Chondrocyte (in vitro differentiated cells): ENCODE measurements at places on chromosomes 2 and 18.

- no peak for DNase-seq
Observed at GRCh38 chr2:176118601-176119339, 2.2 kb downstream of the HOXD10 start.

DNA sequence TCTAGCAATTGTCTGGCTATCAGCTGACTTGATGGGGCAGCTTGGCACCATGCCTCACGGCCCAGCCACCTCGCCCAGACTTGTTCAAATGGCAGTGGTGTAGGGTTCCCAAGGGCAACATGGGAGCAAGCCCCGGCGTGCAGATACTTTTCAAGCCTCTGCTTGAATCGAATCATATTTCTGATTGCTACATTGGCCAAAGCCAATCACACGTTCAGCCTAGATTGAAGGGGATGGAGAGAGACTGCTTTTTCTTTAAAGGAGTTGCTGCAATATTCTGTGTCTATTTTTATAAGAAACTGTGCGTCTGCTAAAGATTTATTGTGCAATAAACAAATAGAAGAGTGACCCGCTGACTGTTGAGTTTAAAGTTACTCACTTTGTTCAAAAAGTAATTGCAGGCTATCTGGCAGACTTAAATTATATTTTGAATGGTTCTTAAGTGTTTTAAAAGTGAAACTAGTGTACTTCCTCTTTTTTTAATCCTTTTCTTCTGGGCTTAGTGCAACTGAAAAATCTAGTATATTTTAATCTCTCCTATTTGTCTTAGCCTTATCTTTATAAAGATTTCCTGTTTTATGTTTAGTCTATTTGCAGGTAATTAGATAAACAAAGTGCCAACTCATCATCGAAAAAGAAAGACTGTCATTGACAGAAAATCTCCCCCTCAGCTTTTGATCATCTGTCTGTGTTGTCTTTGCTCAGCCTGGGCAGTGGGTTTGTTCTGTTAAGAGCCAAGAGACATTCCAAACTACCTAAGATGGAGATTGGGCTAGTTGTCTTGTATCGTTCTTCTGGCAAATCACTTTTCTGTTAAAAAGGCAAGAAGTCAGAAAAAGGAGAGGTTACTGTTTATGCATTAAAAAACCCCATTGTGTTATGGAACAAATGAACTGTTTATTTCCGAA is 156.1 kb downstream of the TPGS2 start:
- no peak for DNase-seq

DNA sequence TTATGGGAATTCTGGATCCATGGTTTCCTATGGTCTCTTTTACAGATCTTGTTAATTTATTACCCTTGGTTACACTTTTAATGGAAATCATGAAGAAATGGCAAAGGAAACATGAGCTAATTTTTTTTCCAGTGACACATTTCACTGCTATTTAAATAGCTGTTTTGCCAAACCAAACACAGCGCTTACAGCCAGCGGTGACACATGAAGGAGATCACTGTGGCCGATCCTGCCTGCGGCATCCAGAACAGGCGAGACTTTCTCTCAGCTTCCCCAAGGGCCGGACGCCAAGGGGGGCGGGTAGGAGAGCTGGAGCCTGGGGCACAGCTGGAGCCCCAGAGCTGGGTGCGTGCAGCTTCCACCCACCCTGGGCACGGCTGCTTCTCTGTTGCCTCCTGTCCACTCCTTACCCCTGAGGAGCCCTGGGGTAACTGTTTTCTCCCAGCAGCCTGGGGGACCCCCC is 81.4 kb upstream of the PKDCC start:
- DNase-seq: peak; percentile 98

DNA sequence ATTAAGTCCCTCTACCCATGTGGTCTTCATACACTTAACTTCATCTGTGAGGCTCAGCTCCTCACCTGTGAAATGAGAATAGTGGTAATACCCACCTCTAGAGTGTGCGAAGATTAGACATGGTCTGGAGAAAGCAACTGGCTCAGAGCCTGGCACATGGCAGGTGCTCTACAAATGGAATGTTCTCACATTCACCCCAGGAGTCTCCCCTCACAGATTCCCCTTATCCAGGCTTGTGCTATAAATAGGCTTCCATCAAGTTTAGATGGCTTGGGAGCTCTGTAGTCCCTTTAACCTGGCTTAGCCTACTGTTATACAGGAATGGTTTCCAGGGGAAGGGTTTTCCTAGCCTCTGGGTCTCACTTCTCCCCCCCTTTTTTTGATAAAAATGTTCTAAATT is 455.9 kb downstream of the RNF144A start:
- no peak for DNase-seq

DNA sequence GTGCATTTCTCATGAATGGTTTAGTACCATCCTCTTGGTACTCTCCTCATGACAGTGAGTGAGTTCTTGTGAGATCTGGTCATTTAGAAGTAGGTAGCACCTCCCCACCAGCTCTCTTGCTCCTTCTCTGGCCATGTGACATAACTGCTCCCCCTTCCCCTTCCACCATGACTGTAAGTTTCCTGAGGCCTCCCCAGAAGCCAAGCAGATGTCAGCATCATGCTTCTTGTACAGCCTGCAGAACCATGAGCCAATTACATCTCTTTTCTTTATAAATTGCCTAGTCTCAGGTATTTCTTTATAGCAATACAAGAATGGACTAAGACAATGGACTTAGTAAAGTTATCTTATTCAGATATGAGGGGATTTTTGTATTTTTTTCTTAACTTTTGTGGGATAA is 43.0 kb downstream of the FTCDNL1 start:
- DNase-seq: no peak

- no peak for DNase-seq
Observed at GRCh38 chr2:158131919-158132566, 30.4 kb downstream of the UPP2 start.

DNA sequence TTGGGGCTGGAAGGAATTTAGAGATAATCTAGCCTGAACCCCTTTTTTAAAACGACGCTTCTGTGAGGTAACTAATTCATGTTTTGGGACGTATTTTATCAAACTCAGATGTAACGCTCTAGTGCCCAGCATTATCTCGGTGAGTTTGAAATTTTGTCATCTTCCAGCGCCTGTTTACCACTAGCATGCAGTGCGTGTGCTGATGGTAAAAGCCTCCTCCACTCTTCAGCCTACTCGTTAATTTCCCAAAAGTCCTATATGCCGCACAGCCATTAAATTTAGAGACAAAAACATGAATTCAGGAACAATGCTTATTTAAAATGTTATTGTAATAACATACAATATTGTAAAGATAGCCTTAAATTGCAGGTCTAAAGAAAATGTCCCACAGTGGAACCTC is 2.8 kb downstream of the ZCCHC2 start:
- no peak for DNase-seq

- no peak for DNase-seq
Observed at GRCh38 chr2:146321175-146321574, 1523.7 kb upstream of the ACVR2A start.

DNA sequence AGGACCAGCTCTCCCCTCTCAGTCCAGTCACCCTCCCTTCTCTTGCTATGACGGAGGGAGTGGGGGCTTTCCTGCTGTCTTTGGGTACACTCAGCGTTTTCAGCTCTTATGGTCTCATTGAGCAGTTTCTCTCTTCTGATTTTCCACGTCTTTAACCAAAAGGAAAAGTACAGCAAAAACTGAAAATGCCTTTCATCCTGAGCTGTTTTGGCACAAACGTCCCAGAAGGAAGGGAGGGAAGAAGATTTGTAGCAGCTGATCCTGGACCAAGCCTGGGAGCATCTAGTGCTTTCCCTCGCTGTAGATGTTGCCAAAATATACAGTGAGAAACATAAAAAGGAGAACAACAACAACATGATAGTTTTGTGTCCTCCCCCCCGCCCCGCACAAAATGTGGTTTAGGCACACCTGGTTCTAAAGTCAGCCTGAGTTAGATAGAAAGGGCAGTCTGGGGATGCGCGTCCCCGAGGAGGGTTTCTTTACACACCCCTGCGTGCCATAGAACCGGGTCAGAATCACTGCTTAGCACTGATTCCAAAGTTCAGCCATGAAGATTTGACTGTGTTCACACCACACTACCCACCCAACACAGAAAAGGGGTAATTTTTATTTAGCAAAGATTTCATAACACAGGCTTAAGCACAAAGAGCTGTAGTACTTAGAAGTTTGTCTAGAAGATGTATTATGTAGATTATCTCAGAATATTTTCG is 53.4 kb downstream of the SLC40A1 start:
- no peak for DNase-seq

GRCh38 chr2:145715601-145716000 is 1195.7 kb upstream of the ZEB2 start:
- no peak for DNase-seq

DNA sequence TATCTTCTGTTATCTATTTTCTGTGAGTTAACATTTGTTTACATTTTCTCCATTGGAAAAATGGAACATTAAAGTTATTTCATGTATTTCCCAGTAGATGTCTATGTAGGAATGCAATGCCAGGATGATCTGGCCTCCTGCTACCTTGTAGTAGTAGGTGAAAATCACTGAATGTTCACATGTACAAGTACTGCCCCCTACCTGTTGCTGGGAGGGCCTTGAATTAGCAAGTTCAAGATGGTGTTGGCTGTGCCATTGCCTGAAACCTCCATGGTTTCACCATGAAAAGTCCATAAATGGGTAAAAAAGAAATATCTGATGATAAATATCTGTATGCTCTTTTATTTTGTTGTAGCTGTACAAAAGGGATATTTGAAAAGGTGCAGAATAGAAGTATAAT is 30.7 kb downstream of the XRCC5 start:
- DNase-seq: no peak

- DNase-seq: no peak
Observed at GRCh38 chr2:71935262-71935848, 212.3 kb downstream of the CYP26B1 start.

GRCh38 chr2:1236606-1237005 is 176.7 kb upstream of the TPO start:
- no peak for DNase-seq

GRCh38 chr2:203559641-203560040 is 24.5 kb upstream of the RAPH1 start:
- DNase-seq: no peak

GRCh38 chr2:15731889-15732271 is 140.2 kb downstream of the DDX1 start:
- DNase-seq: no peak
